Choroid plexus epithelial cell (primary cell): ENCODE measurements at places on chromosomes 4 and X.

DNA sequence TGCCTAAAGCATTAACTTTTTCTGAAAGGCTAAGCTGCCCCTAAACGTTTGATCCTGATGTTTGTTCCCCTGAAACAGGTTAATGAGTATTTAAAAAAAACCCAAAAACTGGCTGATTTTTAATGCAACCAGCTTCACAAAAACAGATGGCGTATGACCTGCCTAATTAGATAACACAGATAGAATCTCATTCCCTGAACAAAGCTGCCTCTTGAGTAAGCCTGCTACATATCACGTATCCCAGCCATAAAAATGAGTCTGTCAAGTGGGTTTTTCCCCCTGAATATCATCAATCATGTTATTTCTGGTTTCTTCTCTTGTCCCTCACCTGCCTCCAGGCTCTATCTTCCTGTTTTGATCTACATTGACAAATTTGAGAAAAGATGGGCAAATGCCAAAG lies 154.2 kb upstream of the FAM9B start:
- no peak for DNase-seq

- no peak for DNase-seq
These were observed 30.9 kb upstream of the FAM156A start for GRCh38 chrX:52988985-52989917.

DNA sequence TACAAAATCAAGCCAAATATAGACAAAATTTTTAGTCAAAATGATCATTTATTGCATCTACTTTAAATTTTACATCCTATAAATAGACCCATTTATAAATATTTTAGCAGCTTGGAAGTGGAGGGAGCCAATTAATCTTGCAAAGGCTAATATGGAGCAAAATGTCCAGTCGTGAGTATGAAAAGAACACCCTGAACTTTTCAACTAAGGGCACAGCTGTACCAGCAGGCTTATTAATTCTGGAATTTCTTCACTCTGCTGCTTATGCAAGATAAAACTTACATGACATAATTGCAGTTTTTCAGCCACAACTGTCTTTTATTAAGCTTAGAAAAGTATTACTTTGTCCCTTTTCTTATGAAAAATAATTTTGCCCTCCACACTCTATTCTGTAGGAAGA lies 22.9 kb upstream of the USP53 start:
- DNase-seq = peak; percentile 83

- no peak for DNase-seq
These were observed 41.3 kb downstream of the CC2D2A start for GRCh38 chr4:15510961-15511360.

GRCh38 chrX:49001521-49002090 lies 458 bp downstream of the GRIPAP1 start:
- peak; percentile 41 for DNase-seq

GRCh38 chrX:116272322-116272721 lies 101.8 kb downstream of the AGTR2 start:
- DNase-seq = peak; percentile 95
